NCI-H69 (cell line): ENCODE measurements at places on chromosomes 11 and 22.

- DNase-seq: peak; percentile 69
Observed at GRCh38 chr22:31490496-31490925, 869 bp upstream of the EIF4ENIF1 start.

DNA sequence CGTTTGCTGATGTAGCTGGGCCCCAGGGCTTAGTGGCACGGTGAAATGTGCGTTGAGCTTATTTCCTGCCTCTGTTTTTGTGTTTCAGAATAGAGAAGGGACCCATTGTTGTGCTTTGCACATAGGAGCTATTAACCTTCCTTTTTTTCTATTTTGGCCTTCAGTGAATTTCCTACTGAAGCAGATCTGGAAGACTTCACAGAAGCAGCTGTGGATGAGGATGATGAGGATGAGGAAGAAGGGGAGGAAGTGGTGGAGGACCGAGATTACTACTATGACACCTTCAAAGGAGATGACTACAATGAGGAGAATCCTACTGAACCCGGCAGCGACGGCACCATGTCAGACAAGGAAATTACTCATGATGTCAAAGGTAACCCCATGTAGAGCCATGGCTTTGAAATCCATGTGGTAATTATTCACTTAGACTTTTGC is 37.4 kb upstream of the ST14 start:
- DNase-seq: no peak

DNA sequence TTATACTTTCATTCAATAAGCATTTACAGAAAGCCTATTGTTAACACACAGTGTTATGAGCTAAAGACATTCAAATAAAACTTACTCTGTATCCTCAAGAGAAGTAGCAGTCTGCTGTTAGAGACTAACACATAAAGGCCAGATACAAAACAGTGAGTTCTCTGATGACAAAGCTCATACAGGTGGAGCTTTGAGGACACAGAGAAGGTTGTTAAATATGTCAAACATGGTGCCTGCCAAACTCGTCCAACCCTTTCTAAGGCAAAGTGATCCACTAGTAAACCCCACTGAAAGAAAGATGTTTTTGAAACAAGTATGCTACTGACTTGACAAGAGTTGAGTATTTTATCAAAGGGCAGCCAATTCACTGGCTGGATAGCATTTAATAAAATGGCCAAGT is 70.1 kb downstream of the C2CD3 start:
- DNase-seq: no peak

- DNase-seq: no peak
Observed at GRCh38 chr11:84103096-84103495, 816.9 kb upstream of the CCDC90B start.

GRCh38 chr11:129291546-129291945 is 84.1 kb upstream of the BARX2 start:
- DNase-seq: no peak

GRCh38 chr11:133988686-133989410 is 32.1 kb upstream of the IGSF9B start:
- DNase-seq: no peak

DNA sequence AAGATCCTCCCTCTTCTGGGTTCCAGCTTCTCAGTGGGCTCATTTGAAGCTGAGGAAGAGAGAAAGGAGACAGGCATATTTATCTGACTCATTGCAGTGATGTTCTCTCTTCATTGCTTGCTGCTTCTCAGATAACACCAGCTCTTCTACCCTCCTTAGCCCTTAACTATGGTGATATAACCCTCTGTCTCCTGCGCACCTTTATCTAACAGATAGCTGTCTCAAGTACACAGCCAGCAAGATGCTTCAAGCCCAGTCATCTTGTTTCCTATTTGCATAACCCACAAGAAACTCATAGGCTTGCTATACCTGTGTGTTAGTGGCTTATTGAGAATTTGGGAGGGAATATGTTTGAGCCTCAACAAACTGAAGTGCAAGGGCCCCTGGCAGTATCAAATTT is 12.6 kb downstream of the PRSS23 start:
- DNase-seq: no peak

GRCh38 chr22:25395915-25396314 is 168.6 kb upstream of the GRK3 start:
- DNase-seq: no peak

GRCh38 chr22:23065069-23065451 is 5.3 kb upstream of the GNAZ start:
- peak; percentile 91 for DNase-seq
